ENCODE measurements at places on chromosomes 12 and 14. TPM values are rescaled to one million over a fixed set of nuclear protein-coding genes. Genes with fewer than 3 reads are reported as not detected.

The STAC3 gene
- total RNA-seq = 4.9 TPM

- peaks cover 28% of the 10 kb centered on the region for H3K4me1 ChIP-seq
- H3K4me3 ChIP-seq = no peak overlapping the region
- H3K27ac ChIP-seq = no peak overlapping the region
- no peak for DNase-seq
- H3K36me3 ChIP-seq = peaks cover 81% of the 10 kb centered on the region
These were observed 4.6 kb downstream of the AGAP2 start for GRCh38 chr12:57733928-57734327.

DNA sequence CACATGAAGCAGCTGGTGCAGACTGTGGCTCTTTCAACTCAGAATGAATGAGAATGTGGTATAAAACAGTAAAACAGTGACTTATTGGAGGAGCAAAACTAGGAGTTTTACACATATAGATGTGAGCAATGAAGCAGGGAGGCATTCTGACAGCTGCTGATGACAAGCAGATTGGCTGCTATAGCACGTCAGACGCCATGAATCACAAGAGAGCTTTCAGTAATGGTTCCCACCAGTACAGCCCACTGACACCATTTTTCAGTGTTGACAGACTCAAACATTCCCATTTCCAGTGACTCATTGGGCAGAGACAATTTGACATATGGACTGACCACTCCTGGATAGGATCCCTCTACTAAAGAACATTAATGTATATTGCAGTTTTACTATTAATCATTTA is 24.6 kb upstream of the FSCB start:
- no peak overlapping the region for H3K27ac ChIP-seq
- no peaks in the 10 kb centered on the region for H3K36me3 ChIP-seq
- no peaks in the 10 kb centered on the region for H3K4me1 ChIP-seq

GRCh38 chr12:5756338-5756842 is 188.7 kb downstream of the ANO2 start:
- no peaks in the 10 kb centered on the region for H3K4me1 ChIP-seq
- no peak overlapping the region for H3K27ac ChIP-seq
- no peak overlapping the region for H3K4me3 ChIP-seq
- no peaks in the 10 kb centered on the region for H3K27me3 ChIP-seq
- DNase-seq = no peak

DNA sequence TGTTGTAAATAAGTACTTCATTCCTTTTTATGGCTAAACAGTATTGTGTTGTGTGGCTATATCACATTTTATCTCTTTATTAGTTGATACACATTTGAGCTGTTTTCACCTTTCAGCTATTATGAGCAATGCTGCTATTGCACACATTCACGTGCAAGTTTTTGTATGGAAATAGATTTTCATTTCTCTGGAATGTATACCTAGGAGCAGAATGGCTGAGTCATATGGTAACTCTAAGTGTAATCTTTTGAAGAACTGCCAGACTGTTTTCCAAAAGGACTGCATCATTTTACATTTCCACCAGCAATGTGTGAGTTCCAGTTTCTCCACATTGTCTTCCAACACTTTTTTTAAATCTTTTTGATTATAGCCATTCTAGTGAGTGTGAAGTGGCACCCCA is 134.0 kb downstream of the SRGAP1 start:
- no peak overlapping the region for H3K27ac ChIP-seq
- DNase-seq = no peak
- peaks cover 7% of the 10 kb centered on the region for H3K27me3 ChIP-seq
- H3K4me1 ChIP-seq = no peaks in the 10 kb centered on the region
- H3K4me3 ChIP-seq = no peak overlapping the region

GRCh38 chr12:73106296-73106695 is 834.1 kb downstream of the TRHDE start:
- no peaks in the 10 kb centered on the region for H3K4me1 ChIP-seq
- H3K27ac ChIP-seq = no peak overlapping the region
- no peaks in the 10 kb centered on the region for H3K27me3 ChIP-seq
- no peaks in the 10 kb centered on the region for H3K36me3 ChIP-seq

The LRRC10 gene
- total RNA-seq = not detected

GRCh38 chr12:72365151-72365550 is 93.0 kb downstream of the TRHDE start:
- no peaks in the 10 kb centered on the region for H3K36me3 ChIP-seq
- H3K27me3 ChIP-seq = no peaks in the 10 kb centered on the region
- no peak overlapping the region for H3K4me3 ChIP-seq
- H3K4me1 ChIP-seq = no peaks in the 10 kb centered on the region
- H3K27ac ChIP-seq = no peak overlapping the region

DNA sequence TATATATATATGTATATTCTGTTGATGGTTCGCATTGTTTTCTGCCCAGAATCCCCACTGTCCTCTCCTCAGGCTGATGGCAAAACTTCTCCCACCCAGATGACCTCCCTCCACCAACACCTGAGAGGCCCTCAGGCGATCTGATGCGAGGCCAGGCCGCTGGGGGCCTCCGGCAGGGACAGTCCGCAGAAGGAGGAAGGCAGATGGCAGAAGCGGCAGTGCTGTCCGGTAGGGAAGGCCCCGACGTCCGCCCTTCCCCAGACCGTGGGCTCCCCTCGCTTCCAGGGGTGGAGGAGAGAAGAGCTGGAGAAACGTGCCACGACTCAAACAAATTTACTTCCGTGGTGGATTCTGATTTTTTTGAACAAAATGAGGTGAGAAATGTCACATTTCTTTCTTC is 178.3 kb upstream of the RGS6 start:
- H3K4me3 ChIP-seq = no peak overlapping the region
- no peak overlapping the region for H3K27ac ChIP-seq
- H3K27me3 ChIP-seq = peaks cover 22% of the 10 kb centered on the region
- no peak for DNase-seq

DNA sequence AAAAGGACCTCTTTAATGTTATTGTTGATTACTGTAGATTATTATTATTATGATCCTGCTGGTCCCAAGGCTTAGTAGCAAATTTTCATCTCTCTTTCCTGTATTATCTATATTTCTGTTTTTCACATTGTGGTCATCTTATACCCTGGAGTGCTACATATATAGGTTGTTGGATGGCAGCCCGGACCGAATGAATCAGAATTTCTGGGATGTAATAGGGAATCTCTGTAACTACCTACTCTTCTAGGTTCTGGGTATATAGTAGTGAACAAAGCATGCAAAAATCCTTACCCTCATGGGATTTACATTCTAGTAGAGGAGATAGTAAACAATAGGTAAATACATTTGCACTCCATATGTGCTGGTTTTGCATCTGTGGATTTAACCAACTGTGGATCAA is 31.4 kb downstream of the NUBPL start:
- H3K36me3 ChIP-seq = no peaks in the 10 kb centered on the region
- DNase-seq = no peak
- H3K4me1 ChIP-seq = no peaks in the 10 kb centered on the region
- no peak overlapping the region for H3K4me3 ChIP-seq
- H3K27me3 ChIP-seq = no peaks in the 10 kb centered on the region

The FLVCR2 gene
- 4.3 TPM for total RNA-seq

GRCh38 chr14:32510815-32511214 is 181.7 kb downstream of the AKAP6 start:
- no peak for DNase-seq
- no peaks in the 10 kb centered on the region for H3K4me1 ChIP-seq
- no peaks in the 10 kb centered on the region for H3K27me3 ChIP-seq
- H3K27ac ChIP-seq = no peak overlapping the region
- H3K36me3 ChIP-seq = no peaks in the 10 kb centered on the region

GRCh38 chr12:11777962-11778361 is 128.5 kb downstream of the ETV6 start:
- no peak overlapping the region for H3K4me3 ChIP-seq
- H3K4me1 ChIP-seq = peaks cover 5% of the 10 kb centered on the region
- no peak overlapping the region for H3K27ac ChIP-seq
- no peaks in the 10 kb centered on the region for H3K27me3 ChIP-seq
- no peak for DNase-seq
- peaks cover 2% of the 10 kb centered on the region for H3K36me3 ChIP-seq

DNA sequence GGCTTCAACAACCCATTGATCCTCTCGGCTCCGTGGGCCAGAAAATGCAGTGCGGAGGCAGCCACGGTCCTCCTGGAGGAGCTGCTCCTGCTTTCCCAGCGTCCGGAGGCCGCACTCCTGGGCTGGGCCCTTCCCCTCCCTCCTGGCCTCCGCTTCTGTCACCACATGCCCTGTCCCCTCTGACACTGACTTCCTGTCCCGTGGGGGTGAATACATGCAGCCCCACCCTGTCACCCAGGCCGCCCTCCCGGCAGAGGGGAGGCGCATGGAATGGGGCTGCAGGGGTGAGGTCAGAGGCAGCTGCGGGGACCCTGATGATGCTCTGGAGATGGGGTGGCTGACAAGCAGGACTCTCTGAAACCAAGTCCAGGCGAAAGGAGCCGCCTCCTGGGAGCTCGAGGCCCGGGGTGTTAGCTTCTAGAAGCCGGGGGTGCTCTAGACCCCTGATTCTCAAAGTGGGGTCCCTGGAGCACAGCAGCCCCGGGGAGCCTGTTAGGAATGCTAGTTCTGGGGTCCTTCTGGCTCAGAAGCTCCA is 32.2 kb downstream of the NOC4L start:
- no peak overlapping the region for H3K4me3 ChIP-seq
- no peaks in the 10 kb centered on the region for H3K27me3 ChIP-seq
- no peaks in the 10 kb centered on the region for H3K36me3 ChIP-seq
- DNase-seq = no peak
- H3K27ac ChIP-seq = no peak overlapping the region
- H3K4me1 ChIP-seq = peaks cover 48% of the 10 kb centered on the region

GRCh38 chr12:123171967-123172366 is 21.1 kb upstream of the PITPNM2 start:
- no peak for DNase-seq
- H3K36me3 ChIP-seq = peaks cover 49% of the 10 kb centered on the region
- no peak overlapping the region for H3K27ac ChIP-seq
- H3K27me3 ChIP-seq = no peaks in the 10 kb centered on the region
- no peak overlapping the region for H3K4me3 ChIP-seq
- H3K4me1 ChIP-seq = no peaks in the 10 kb centered on the region

The CLEC14A gene
- not detected for total RNA-seq

The SLC10A1 gene
- total RNA-seq = not detected

- peaks cover 29% of the 10 kb centered on the region for H3K27me3 ChIP-seq
- no peak overlapping the region for H3K27ac ChIP-seq
- H3K4me3 ChIP-seq = no peak overlapping the region
- no peaks in the 10 kb centered on the region for H3K36me3 ChIP-seq
These were observed 145.4 kb upstream of the SFSWAP start for GRCh38 chr12:131565267-131566015.

The HELB gene
- total RNA-seq = 45.7 TPM

- no peaks in the 10 kb centered on the region for H3K27me3 ChIP-seq
- H3K4me3 ChIP-seq = no peak overlapping the region
- DNase-seq = peak; percentile 60
- no peaks in the 10 kb centered on the region for H3K36me3 ChIP-seq
- peaks cover 52% of the 10 kb centered on the region for H3K4me1 ChIP-seq
These were observed 28.2 kb downstream of the TRAF3 start for GRCh38 chr14:102805371-102805891.

The CD163 gene
- total RNA-seq = 0.73 TPM

DNA sequence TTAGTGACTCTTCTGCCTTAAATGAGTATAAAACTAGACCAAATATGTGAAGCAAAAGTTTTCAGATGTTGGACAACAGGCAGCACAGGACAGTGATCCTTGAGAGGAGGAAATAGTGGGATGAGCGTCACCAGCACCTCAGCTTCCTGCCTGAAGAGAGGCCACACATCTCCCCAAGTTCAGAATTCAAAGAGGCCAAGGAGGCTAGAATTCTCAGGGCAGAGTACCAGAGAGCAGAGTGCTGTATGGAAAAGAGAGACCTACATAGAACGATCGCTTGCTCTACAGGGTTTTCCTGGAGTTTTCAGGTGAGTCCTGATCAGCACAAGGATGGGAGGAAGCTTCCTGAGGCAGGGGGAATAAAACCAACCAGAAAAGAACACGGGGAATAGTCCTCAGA is 107.0 kb downstream of the PTPRR start:
- H3K27me3 ChIP-seq = no peaks in the 10 kb centered on the region
- H3K4me3 ChIP-seq = no peak overlapping the region
- H3K4me1 ChIP-seq = no peaks in the 10 kb centered on the region
- DNase-seq = no peak
- no peak overlapping the region for H3K27ac ChIP-seq
- no peaks in the 10 kb centered on the region for H3K36me3 ChIP-seq

The REP15 gene
- not detected for total RNA-seq

- no peak overlapping the region for H3K4me3 ChIP-seq
- peaks cover 7% of the 10 kb centered on the region for H3K4me1 ChIP-seq
- H3K27me3 ChIP-seq = no peaks in the 10 kb centered on the region
- no peak for DNase-seq
These were observed 24.4 kb downstream of the ADCY6 start for GRCh38 chr12:48764521-48764920.

The ASIC1 gene
- total RNA-seq = 7.6 TPM

The FZD10 gene
- total RNA-seq = not detected

DNA sequence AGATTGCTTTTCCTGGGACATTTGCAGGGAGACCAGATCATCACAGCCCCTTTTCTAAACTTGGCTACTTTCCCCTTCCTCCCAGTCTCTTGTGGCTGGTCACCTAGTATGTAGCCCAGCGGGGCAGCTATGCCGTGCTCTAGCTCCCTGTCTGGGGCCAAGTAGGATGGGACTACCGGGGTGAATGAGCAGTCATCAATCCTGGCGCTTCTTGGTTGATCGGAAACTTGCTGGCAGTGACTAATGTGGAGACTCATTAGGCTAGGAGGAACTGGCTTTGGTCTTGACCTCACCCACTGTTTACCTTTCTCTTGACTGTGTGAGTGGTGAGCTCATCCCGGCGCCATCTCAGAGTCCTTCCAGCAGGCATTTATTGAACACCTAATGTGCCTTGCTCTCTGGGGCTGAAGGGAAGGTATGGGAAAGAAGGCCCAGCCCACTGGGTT is 15.9 kb downstream of the PLEKHG3 start:
- H3K4me1 ChIP-seq = peaks cover 24% of the 10 kb centered on the region
- DNase-seq = no peak
- no peaks in the 10 kb centered on the region for H3K36me3 ChIP-seq
- no peak overlapping the region for H3K4me3 ChIP-seq
- H3K27ac ChIP-seq = peak overlapping the region; percentile 26
- no peaks in the 10 kb centered on the region for H3K27me3 ChIP-seq

GRCh38 chr14:94796278-94796677 is 26.4 kb upstream of the GSC start:
- H3K27ac ChIP-seq = no peak overlapping the region
- H3K27me3 ChIP-seq = no peaks in the 10 kb centered on the region
- no peak for DNase-seq
- no peaks in the 10 kb centered on the region for H3K4me1 ChIP-seq

The YLPM1 gene
- total RNA-seq = 101 TPM

The RERG gene
- 0.60 TPM for total RNA-seq

GRCh38 chr14:91228112-91229004 is 16.1 kb downstream of the GPR68 start:
- peaks cover 95% of the 10 kb centered on the region for H3K4me1 ChIP-seq
- DNase-seq = peak; percentile 84
- peaks cover 5% of the 10 kb centered on the region for H3K36me3 ChIP-seq

The CCDC177 gene
- not detected for total RNA-seq

GRCh38 chr14:21476523-21476924 is 235 bp downstream of the RAB2B start:
- no peaks in the 10 kb centered on the region for H3K27me3 ChIP-seq
- peaks cover 15% of the 10 kb centered on the region for H3K4me1 ChIP-seq
- H3K27ac ChIP-seq = peak overlapping the region; percentile 75
- peak overlapping the region; percentile 95 for H3K4me3 ChIP-seq

The RPS6KL1 gene
- 6.3 TPM for total RNA-seq

The SLC5A8 gene
- not detected for total RNA-seq

The TMEM119 gene
- 0.67 TPM for total RNA-seq

- no peaks in the 10 kb centered on the region for H3K4me1 ChIP-seq
- H3K4me3 ChIP-seq = no peak overlapping the region
- DNase-seq = no peak
- no peaks in the 10 kb centered on the region for H3K27me3 ChIP-seq
These were observed 57.1 kb downstream of the SPTLC2 start for GRCh38 chr14:77559381-77559780.

- H3K36me3 ChIP-seq = no peaks in the 10 kb centered on the region
- H3K27me3 ChIP-seq = no peaks in the 10 kb centered on the region
These were observed 148.0 kb upstream of the NUDT4 start for GRCh38 chr12:93229494-93230325.

Measured in T-cell (primary cell).